ENCODE measurements at places on chromosomes 16 and 17.
A peak's percentile ranks its signal among the peaks of the same experiment; 100 is the strongest.

DNA sequence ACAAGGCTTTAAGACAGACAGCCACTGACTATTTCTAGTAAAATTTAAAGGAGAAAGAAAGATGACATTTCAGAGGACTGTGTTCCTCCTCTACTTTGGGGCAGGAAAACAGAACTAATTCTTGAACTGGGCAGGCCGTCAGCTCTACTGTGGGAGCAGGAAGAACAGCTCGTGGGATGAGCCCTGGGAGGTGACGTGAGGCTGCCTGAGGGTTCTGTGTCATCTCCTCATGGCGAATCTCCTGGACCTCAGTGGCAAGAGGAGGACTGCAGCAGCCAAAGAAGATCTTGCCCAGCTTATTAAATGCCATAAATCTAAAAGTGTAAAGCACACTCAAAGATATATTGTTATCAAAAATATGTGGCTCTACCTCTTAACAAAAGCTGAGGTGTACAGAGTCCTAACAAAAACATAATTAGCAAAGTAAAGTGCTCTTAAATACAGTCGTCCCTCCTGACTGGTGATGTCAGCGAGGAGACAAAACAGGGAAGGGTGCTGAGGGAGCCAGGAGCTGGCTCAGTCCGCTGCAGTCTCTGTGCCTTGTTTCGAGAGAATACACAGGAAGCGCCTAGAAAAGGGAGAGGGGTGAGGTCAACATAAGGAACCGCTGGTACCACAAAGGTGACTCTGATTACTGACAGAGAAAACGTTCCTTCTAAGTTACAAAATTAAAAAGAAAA, 58.0 kb downstream of the CREBBP start:
- DNase-seq = peak; percentile 72

DNA sequence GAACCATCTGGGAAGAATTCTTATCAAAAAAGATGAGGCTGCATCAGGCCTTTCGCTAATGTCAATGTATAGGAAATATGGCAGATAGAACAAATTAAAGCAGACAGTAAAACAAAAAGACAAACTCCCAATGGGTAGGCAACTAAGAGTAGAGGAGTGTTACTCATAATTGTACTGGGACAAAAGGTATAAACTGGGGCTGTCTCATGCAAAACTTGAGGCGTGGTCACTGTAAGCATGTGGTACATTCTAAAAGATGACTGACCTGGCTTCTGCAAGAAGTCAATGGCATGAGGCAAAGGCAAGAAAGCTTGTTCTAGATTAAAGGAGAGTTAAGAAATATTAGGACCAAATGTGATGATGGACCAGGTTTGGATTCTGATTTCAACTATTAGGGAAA, 26.7 kb downstream of the SMIM36 start:
- no peak for DNase-seq

- no peak for DNase-seq
Measured at GRCh38 chr17:11486868-11487310, 111.4 kb upstream of the DNAH9 start.

- DNase-seq = peak; percentile 7
Measured at GRCh38 chr17:32998111-32998886, 6.7 kb downstream of the SPACA3 start.

DNA sequence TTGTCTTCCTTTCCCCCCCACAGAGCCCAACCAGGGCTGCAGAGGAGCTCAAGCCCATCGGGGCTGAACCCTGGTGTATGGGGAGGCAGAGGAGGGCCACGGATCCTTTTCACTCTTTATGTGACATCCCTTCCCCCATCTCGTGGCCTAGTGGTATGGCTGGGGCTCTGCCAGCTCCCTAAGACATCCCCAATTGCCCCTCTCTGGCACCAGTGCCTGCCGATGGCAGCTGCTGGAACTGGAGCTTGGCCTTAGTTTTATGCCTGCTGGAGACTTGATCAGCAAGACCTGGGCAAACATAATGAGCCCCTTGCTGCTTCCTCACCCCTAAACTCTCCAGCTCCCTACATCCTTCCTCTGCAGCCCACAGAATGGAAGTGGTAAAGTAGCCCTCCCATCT, 8.0 kb upstream of the TOP2A start:
- DNase-seq = no peak

- DNase-seq = no peak
Measured at GRCh38 chr16:13148836-13149235, 247.4 kb downstream of the SHISA9 start.

GRCh38 chr17:30961209-30962188, 9.3 kb upstream of the RNF135 start:
- DNase-seq = peak; percentile 86

GRCh38 chr17:80984749-80985148, 6.9 kb upstream of the CHMP6 start:
- no peak for DNase-seq

DNA sequence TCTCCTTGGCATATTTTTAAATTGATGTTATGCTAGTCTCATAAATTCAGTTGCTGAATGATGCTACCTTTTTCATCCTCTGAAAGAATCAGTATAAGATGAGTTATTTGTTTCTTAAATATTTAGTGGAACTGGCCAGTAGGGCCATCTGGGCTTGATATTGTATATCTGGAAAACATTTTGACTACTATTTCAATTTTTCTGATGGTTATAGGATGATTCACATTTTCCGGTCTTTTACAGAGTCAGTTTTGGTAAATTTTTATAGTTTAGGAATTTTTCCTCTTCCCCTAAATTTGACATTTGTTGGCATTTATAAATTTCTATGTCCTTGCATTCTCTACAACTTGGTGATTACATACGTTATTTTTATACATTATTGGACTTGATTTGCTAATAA, 296.3 kb upstream of the AXIN2 start:
- no peak for DNase-seq

DNA sequence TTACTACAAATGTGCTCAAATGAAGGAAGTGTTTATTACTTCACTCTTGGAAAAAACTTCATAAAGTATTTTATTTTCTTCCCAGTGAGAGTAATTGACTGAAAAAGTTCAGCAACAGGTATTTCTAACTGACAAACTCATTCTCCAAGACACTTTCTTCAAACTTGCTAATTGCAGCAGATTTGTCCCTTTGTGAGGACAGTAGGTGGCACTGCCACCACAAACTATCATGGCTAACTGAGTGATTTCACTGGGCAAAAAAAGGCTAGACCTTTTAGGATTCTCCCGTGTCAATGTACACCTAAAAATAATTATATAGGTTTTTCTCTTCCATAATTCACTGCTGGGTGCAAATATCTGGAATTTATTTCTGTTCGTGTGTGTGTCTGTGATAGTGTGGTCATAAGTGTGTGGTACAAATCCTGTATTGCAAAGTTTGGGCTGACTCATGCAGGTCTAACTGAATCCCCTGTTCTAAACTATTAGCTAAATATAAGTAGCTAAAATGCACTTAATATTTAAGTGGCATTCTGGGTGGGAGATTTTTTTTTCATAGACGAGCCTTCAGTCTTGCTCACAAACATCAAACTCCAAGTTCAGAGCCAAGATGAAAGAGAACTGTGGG, 3.9 kb downstream of the HS3ST3A1 start:
- peak; percentile 28 for DNase-seq

GRCh38 chr16:50467943-50468748, 80.0 kb upstream of the NKD1 start:
- DNase-seq = no peak

GRCh38 chr17:77436058-77436442, 295.3 kb downstream of the SEC14L1 start:
- DNase-seq = no peak
